ENCODE measurements at places on chromosomes 2 and 18.

- DNase-seq, result no peak
Measured at GRCh38 chr2:108377815-108378630, at the start of gene SULT1C4. Gene SULT1C4, plus strand, starts transcription at chr2:108377954. Its CDS starts 384 bp downstream, at chr2:108378338.

GRCh38 chr2:51511002-51511401, 479.1 kb upstream of the NRXN1 start:
- no peak for DNase-seq

GRCh38 chr2:190256087-190256486, 63.5 kb downstream of the HIBCH start:
- no peak for DNase-seq

- no peak for DNase-seq
Measured at GRCh38 chr2:164479460-164479859, 141.8 kb downstream of the GRB14 start.

DNA sequence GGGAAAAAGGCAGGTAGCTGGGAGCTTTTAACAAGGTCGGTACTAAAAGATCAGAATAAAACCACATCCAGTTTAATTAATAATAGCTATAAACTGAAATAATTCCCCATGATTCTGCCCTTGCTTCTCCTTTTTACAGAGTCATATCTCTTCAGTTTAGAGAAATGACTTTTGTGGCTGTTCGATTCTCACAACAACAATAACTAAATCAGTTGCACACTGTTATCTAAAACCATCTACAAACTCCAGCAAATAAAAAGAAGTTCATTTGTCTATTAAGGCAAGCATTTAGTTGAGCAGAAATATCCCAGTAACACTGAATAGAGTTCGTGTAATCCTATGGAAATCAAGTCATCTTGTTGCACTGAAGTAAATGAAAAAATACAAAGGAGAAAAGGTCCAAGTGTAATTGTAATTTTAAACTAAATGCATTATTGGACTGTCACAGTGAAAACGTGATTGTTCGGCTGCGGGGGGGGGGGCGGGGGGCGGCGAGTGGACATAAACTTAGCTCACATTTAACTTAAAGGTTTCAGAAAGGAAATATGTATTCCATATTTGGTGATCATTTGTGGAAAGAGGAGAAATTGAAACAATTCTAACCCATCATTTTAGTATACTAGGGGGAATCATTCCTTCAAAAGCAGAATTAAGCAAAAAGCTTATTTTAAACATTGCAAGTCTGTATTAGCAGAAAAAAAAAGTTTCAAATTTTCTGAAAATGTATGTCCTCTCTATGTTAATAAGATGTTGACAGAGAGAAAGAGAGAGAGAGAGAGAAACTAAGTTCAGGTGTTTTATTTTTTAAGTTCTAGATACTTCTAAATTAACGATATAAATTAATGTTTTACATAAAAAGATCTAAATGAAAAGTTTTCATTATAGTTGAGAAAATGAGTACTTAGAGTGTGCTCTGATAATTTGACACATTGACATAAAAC, 144.5 kb downstream of the MEIS1 start:
- no peak for DNase-seq

GRCh38 chr2:190158798-190159434, 96.4 kb upstream of the MSTN start:
- DNase-seq, result no peak

GRCh38 chr18:58578835-58579560, 49.9 kb downstream of the ALPK2 start:
- DNase-seq, result no peak

- DNase-seq, result no peak
Measured at GRCh38 chr2:66255136-66255535, 179.8 kb upstream of the MEIS1 start.

GRCh38 chr18:70243131-70243929, 37.8 kb upstream of the RTTN start:
- no peak for DNase-seq

- no peak for DNase-seq
Measured at GRCh38 chr2:191917430-191917881, 70.6 kb upstream of the CAVIN2 start.

DNA sequence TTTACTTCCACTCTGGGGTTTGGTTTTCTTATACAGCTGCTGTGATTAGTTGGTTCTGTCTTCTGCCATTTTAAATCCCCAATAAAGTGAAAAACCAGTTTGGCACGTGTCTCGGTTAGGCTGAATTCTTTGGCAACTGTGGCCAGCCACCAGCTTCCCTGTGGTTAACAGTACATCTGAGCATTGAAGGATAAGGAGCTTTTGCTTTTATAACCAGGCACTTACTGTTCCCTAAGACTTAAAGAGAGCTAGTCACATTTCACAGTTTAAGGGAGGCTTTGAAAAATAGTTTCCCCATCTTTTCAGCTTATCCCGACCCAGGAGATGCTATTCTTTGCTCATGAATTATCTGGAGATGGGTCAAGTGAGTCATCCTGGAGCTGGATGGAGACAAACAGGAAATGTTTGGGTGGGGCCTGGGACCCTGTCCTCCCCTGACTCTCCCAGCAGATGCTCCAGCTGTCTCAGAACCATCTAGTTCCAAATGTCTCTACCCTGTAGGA, 57.3 kb upstream of the EML6 start:
- no peak for DNase-seq

- DNase-seq, result no peak
Measured at GRCh38 chr2:8586457-8587051, 95.3 kb upstream of the ID2 start.

GRCh38 chr18:3499501-3499900, 49.5 kb downstream of the TGIF1 start:
- peak; percentile 13 for DNase-seq

DNA sequence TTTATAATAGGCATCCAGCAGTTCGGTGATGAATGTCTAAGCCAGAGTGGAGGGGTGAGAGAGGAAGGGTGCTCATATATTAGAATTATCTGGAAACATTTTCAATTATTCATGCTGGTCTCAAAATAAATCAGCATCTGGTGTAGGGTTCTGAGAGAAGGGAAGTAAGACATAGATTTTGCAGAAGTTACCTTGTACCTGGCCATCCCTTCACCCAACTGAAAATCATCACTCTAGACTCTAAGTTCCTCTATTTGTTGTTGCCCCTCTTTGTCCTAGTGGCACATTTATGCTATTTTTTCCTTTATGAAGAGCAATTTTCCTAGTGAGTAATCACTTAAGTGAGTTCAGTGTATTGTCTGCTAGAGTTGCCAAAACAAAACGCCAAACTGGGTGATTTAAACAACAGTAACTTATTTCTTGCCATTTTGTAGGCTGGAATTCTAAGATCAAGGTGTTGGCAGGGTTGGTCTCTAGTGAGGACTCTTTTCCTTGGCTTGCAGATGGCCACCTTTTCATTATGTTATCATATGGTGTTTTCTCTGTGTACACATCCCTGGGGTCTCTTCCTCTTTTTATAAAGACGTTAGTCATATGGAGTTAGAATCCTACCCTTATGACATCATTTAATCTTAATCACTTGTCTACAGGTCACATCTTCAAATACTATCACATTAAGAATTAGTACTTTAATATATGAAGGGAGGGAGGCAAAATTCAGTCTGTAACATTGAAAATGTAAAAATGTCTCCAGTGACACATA, 129.9 kb upstream of the KLHL14 start:
- DNase-seq, result no peak

GRCh38 chr2:234165421-234165820, 114.9 kb downstream of the SPP2 start:
- DNase-seq, result no peak

- no peak for DNase-seq
Measured at GRCh38 chr18:71212222-71212621, 923.4 kb downstream of the SOCS6 start.

DNA sequence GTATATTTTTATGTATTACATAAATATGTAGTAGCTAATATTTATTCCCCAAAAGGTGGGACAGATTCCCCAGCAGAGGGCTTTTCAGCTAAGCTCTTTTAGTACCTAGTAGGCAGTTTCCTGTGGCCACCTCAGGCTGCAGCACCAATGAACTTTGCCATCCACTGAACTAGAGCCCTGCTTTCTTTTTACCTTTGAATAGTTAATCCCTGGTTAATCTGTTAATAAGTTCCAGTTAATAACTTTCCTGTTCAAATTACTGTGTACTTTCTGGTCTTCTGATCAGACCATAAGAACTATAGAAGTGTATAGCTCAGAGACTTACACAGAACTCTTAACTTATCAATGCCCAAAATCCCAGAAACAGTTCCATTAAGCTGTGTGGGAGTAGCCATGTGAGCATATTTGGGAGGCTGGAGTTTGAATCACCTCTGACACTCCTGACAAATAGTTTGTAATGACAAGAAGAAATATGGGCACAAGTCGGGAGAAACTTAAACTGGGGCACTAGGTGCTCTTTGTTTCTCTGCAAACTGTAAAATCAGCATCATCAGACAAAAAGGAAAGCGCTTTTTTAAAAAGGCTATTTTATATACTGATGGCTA, 40.0 kb downstream of the ASXL2 start:
- no peak for DNase-seq

GRCh38 chr2:111068435-111069058, 52.2 kb upstream of the BCL2L11 start:
- no peak for DNase-seq

- no peak for DNase-seq
Measured at GRCh38 chr2:198114064-198114463, 309.7 kb downstream of the PLCL1 start.

- DNase-seq, result peak; percentile 46
Measured at GRCh38 chr18:9613550-9614400, 584 bp downstream of the PPP4R1 start.

Data from NCI-H1930 (cell line).